ENCODE measurements at places on chromosomes 7 and 10.

DNA sequence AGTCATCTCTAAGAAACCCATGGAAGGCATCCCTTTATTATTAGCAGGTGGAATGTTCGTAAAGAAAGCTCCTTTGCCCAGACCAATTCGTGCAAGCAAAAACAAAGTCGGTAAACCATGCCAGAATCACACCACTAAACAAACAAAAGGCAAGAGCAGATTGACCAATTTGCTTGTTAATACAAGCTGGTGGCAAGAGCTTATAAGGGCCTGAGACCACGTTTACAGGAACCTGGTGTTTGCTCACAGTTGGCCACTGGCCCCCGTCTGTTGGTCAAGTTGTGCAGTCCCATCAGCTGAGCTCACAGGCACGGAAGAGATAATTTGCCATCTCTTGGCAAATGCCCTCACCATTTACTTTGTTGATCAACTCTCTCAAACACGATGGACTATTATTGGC, 342.2 kb upstream of the MKI67 start:
- no peak for DNase-seq

- DNase-seq: no peak
Observed at GRCh38 chr10:16458166-16458955, 21.6 kb downstream of the PTER start.

GRCh38 chr7:25901658-25902057, 250.3 kb upstream of the NFE2L3 start:
- DNase-seq: no peak

GRCh38 chr10:118108194-118109026, 61.7 kb upstream of the RAB11FIP2 start:
- DNase-seq: no peak

GRCh38 chr7:26365077-26365900, 73.6 kb downstream of the SNX10 start:
- DNase-seq: peak; percentile 69

DNA sequence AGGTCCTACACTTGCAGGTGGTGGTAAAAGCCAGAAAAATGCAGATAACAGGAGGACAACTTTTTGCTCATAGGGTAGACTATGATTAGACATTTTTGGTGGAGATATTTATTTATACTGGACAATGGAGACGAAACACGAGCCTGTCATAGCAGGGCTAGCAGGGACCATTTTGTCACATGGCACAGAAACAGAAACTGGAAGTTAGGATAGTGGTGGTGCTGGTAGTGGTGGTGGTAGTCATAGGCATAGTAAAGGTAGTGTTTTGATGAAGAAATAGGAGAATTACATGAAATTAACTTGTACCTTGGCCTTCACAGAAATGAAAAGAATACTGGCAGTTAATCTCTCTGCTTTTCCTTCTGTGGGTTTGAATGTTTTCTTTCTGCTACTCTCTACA, 8.8 kb upstream of the MGAM start:
- no peak for DNase-seq

DNA sequence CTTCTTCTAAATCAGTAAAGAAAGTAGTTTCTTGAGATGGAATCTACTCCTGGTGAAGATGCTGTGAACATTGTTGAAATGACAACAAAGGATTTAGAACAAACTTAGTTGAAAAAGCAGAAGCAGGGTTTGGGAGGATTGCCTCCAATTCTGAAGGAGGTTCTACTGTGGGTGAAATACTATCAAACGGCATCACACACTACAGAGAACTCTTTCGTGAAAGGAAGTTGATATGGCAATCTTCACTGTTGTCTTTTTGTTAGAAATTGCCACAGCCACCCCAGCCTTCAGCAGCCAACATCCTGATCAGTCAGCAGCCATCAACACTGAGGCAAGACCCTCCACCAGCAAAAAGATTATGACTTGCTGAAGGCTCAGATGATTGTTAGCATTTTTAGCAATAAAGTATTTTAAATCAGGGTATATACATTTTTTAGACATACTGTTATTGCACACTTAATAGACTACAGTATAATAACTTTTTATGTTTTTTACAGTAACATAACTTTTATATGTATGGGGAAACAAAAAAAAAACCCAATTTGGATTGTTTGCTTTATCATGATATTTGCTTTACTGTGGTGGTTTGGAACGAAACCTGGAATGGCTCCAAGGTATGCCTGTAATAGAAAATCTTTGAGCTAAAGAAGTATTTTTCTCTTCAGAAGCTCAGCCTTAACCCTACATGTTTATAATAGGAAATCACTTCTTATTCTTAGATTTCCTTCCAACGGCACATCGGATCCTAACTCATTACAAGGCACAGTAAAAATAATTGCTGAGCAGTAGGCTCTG, 257.3 kb downstream of the LRMDA start:
- no peak for DNase-seq
